Chondrocyte (in vitro differentiated cells): ENCODE measurements at places on chromosomes 12 and 14.
A peak's percentile ranks its signal among the peaks of the same experiment; 100 is the strongest.

DNA sequence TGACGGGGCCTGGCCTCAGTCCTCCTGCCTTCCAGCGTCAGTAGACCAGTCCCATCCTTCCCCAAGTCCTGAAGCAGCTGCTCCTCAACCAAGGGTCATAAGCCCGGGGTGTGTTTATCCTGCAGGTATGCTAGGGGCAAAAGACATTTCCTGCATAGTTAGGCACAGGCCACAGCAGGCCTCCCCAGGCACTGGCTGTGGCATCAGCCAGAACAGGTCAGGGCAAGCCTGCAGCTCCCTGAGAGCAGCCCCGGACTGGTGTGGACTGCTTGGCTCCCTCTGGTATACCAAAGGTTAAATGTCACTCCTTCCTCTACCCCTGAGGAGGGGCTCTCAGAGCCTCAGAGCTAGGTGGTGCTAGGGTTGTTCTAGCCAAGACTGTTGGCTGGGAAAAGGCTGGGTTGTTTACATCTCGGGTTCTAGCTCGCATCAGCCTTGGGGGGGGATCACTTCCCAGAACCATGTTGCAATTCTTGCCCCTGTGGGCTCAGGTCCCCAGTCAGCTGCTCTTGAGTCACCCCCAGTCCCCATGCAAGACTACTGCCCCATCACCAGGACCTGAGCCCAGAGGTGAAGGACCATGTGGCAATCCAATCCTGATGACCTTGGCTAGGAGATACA, 2.9 kb downstream of the MMP14 start:
- no peak for DNase-seq

DNA sequence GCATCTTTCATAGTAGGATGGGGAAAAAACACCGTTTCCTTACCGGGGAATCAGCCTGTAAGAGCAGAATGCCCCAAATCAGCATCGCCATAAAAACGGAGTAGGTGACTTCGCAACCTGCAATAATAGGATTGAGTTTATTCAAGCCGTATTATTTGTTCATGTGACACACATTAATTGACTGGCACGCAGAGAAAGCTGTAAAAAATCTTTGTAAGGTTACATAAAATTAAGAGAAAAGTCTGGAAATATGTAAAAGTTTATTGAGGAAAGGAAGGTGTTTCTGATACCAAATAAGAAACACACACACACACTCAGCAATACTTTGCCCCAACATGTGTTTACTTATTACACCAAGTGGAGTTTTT, 628 bp upstream of the CAPRIN2 start:
- DNase-seq: no peak

- DNase-seq: no peak
Observed at GRCh38 chr14:100132161-100132902, 27.1 kb downstream of the DEGS2 start.

- no peak for DNase-seq
Observed at GRCh38 chr14:30005114-30005808, 77.6 kb upstream of the PRKD1 start.

DNA sequence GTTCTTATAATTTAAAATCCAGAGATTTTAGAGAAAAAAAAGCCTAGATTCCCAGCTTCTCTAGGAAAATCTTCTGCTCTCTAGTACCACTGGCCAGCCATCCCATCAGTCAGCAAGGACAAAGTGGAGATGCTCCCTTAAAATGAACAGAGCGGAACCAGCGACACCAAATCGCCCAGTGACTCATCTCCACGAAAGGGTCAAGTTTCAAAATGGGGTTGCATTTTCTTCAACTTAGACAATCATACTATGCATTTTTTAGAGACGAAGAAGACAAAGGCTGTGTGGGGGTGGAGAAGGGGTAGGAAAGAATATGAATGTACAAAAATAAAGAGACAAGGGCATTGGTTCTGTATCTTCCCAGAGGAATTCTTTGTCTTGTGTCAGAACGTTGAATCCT, 212.0 kb downstream of the SLC15A4 start:
- no peak for DNase-seq

- no peak for DNase-seq
Observed at GRCh38 chr14:52008136-52008535, 18.8 kb downstream of the RTRAF start.

DNA sequence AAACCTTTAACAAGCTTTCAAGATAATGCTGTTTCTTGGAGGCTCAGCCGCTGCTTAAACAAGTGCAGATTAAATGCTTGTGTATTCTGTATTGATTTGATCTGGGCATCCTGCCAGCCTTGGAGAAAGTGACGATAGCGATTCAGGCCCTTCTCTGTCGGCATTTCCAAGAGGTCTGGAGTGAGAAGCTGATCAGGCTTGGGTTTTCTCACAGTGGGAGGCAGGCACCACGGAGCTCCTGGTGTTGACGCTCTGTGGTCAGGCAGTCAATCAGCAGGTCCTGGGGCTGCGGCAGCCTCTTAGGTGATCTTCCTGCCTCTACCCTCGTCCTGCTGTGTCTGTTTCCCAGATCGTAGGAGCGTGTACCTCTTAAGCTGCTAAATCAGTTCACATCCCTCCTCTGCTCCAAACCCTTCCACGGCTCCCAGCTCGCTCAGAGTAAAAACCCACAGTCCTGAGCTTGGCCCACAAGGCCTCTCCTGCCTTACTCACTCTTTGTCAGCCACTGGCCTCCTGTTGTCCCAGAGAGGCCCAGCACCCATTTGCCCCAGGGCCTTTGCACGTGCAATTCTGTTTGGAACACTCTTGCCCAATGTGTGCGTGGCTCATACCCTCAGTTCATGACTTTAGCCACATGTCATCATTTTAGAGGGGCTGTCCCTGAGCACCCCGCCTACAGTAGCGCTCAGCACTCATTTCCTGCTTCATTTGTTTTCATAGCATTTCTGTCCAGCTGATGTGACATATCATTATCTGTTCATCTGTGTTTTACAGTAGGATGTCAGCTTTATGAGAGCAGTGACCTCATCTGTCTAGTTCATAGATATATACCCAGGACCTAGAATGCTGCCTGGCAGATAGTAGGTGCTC, 155.4 kb downstream of the AACS start:
- no peak for DNase-seq

- DNase-seq: no peak
Observed at GRCh38 chr12:93667672-93668071, 9.5 kb upstream of the CRADD start.

DNA sequence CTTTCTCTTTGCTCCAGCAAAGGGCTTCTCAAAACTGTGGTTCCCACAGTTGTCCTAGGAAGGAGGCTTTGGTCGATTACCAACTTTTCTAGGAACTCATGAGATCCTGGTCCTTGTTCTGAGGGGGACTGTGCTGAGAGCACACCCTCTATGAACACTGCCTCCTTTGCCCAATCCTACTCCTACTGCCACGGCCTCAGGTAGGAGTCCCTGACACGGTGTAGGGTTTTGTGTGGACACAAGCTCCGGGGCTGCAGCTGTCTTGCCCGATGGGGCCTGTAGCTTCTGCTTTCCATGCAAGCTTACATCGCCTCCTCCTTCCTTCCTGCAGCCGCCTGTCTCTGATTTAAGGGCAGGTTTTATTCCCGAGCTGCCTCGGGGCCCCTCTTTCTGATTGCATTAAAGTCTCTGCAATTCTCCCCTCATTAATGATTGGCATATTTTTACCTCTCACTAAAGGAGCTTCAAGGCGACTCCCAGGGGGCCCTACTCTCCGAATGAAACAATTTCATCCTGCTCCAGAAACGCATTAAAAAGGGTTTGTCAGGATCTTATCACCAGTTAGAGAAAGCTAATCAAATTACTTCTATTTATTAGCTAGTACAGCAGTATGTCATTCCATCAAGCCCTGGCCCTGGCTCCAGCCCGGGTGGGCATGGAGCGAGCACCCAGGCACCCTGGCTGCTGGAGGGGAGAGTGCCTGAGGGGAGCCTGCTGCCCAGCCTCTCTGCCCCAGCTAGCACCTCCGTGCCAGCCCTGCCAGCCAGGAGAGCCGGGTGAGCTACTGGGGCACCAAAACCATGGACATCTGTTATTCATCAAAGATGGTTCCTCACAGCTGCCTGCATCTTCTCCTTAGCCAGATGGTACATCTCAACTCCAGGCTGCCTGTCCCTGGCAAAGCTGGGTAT, 38.0 kb upstream of the ESRRB start:
- DNase-seq: no peak

DNA sequence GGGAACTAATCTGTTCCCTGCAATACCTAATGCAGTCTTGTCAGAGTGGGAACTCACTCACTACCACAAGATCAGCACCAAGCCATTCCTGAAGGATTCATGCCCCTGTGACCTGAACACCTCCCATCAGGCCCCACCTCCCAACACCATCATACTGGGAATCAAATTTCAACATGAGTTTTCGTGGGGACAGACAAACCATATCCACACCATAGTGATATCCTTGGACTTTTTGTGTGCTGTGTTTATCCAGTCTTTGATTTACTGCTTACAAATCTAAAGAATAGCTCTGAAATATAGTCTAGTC, 243.5 kb downstream of the FBXL14 start:
- DNase-seq: no peak

GRCh38 chr12:19988001-19988400, 380.3 kb upstream of the PDE3A start:
- DNase-seq: no peak

GRCh38 chr14:33493266-33493665, 457.6 kb downstream of the EGLN3 start:
- no peak for DNase-seq

GRCh38 chr14:104650981-104651875, 38.2 kb upstream of the INF2 start:
- peak; percentile 78 for DNase-seq

DNA sequence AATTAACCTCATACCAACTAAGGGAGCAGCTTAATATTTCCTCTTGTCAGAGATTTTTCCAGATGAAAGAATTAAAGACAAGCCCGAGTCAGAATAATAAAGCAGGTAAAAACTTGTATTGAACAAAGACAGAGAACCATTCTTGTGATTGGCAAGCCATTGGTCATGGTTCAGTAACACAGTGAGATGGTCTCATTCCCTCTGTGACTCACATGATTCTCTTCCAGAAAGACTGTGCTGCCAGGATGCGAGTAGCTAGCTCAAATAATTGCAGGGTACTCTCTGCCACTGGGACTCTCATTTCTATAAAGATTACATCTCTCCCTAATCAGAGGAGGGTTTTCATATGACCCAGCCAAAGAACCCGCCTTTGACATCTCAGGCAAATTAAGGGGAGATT, 179.4 kb downstream of the PHLDA1 start:
- DNase-seq: no peak

- no peak for DNase-seq
Observed at GRCh38 chr12:85308374-85308773, 28.4 kb downstream of the ALX1 start.

- DNase-seq: no peak
Observed at GRCh38 chr14:54173802-54174201, 217.2 kb upstream of the BMP4 start.

DNA sequence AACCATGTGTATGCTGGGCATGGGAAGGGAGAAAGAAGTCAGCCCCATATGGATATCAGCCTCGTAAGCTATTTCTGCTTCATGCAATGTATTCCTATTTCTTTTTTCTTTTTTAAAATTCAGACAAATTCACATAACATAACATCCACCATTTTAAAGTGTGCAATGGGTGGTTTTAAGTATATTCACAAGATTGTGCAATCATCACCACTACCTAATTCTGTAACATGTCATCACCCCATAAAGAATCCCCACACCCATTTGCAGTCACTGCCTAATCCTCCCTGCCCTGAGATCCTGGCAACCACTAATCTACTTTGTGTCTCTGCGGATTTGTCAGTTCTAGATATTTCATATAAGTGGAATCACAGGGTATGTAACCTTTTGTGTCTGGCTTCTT, 9.5 kb downstream of the POMT2 start:
- DNase-seq: no peak

DNA sequence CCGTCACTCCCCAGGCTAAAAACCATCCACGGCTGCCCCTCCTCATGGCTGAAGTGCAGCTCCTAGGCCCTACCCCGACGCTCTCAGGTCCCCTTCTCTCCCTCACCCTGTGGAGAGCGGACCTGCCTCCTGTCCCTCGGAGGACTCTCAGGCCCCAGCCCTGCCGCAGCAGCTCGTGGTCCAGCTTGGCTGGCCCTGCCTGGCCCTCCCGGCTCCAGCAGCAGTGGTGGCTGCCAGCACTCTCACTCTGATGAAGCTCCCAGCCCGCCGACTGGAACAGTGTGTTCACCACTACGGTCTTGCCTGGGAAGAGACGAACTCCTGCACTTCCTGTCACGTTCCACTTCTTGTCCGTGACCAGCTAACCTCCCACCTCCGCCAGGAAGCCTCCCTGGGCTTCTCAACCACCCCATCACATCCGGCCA, 11.1 kb downstream of the BAG5 start:
- DNase-seq: peak; percentile 91

DNA sequence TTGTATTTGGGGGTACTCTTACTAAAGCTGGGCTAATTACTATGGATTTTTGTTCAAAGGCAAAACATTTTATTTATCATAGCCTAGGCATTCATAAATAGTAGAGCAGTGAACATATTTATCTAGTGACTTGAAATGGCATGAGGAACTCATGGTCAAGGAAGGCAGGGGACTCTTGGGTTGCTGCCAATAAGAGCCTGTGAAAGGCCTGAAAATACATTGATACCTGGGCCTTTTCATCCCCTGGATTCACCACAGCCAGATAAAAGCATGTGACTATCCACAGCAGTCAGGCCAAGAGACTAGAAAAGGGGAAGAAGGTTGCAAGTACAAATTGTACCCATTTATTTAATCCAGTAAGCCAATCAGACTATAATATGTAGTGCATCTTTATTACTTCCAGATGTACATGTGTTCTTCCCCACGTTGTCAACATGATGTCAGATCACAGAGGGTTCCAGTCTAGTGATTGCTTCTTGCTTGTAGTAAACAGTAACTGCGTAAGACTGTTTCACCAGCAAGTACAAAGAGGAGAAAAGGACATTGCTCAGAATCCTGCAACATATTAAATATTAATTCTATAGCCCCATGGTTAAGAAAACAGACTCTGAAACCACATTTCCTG, 409.7 kb downstream of the NOVA1 start:
- no peak for DNase-seq

DNA sequence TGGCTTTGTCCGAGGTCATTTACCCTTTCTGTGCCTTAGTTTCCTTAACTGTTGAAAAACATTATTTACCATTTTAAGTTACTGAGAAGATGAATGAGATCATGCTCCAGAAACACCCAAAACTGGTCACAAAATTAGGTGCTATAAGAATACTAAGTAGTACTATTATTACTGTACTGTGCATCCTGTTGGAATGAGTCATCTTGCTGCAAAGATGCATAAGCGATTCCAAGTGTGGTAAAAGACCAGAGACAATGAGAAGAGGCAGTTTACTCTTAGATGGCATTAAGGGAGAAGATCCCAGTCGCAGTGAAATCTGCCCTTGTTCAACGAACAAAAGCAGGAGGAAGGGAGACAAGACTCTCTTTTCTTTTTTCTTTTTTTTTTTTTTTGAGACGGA, 4.2 kb upstream of the PLEKHA5 start:
- DNase-seq: no peak

GRCh38 chr12:89245090-89245489, 107.2 kb downstream of the DUSP6 start:
- DNase-seq: no peak

- DNase-seq: no peak
Observed at GRCh38 chr12:79402606-79403005, 288.2 kb downstream of the PAWR start.

- no peak for DNase-seq
Observed at GRCh38 chr14:103905842-103906456, 22.3 kb upstream of the TDRD9 start.
